Esophagus squamous epithelium (tissue), 5 donors: ENCODE measurements at places on chromosomes 7 and 10.

DNA sequence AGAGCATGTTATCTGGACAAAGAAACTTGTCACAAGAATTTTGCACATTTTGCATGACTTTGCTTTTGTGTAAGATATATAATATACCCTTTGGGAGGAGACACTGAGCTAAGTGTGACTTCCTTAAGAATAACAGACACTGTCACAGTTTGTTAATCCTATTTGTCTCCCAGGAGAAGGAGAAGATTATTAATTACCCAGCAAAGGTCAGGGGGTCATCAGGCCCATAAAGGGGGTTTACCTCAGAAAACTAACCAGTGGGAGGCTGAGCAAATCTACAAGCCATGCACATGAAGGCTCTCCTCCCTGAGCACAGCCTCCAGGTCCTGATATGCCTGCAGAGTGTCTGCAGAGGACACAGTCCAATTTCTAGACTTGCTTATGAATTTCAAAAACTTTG, 10.1 kb upstream of the MET start:
- H3K4me1 ChIP-seq: no peaks in the 10 kb centered on the region
- no peaks in the 10 kb centered on the region for H3K27me3 ChIP-seq
- H3K4me3 ChIP-seq: no peak overlapping the region
- no peak for DNase-seq
- no peaks in the 10 kb centered on the region for H3K36me3 ChIP-seq

DNA sequence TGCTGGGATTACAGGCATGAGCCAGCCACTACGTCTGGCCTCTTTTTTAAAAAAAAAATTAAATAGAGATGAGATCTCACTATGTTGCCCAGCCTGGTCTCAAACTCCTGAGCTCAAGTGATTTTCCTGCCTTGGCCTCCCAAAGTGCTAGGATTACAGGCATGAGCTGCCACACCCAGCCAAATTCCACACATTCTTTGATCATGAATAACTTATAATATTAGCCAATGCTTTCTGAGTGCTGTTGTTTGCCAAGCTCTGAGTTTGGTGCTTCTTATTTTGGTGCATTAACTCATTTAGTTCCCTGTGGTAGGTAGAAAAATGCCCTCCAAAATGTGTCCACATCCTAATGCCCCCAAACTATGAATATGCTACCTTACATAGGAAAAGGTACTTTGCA, 47.2 kb upstream of the MKI67 start:
- no peak overlapping the region for H3K27ac ChIP-seq
- no peak for DNase-seq
- H3K4me1 ChIP-seq: no peaks in the 10 kb centered on the region
- no peaks in the 10 kb centered on the region for H3K36me3 ChIP-seq

DNA sequence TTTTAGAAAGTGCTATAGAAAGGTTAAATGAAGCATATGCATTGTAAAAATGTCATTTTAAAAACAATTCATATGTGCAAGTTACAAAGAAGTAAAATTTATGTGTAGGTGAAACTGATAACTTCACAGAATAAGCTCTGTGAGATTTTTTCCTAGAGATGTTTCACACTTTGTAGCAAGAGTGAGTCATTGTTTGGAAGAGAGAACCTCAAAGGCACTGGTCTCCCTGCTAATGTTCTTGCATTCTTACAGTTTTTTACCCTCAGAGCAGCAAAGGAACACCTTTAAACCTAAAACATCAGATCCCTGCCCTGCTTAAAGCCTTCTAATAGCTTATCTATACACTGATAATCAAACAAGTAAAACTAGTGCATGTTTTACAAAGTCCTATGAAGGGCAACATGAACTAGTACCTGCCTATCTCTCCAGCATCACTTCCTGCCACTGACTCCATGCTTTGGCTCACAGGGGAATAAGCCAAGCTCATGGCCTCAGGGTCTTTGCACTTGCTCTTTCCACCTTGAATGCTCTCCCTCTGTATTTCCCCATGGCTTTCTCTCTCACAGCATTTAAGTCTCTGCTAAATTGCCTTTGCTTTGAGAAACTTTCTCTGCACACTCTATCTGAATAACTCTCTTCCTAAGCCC, 997.0 kb downstream of the GATA3 start:
- no peaks in the 10 kb centered on the region for H3K27me3 ChIP-seq
- H3K4me3 ChIP-seq: no peak overlapping the region
- H3K27ac ChIP-seq: no peak overlapping the region
- no peaks in the 10 kb centered on the region for H3K36me3 ChIP-seq

- no peaks in the 10 kb centered on the region for H3K4me1 ChIP-seq
- DNase-seq: no peak
- H3K36me3 ChIP-seq: no peaks in the 10 kb centered on the region
- H3K27me3 ChIP-seq: peaks cover 10% of the 10 kb centered on the region
These were observed 77.5 kb upstream of the GDF10 start for GRCh38 chr10:47222461-47222860.

- H3K27me3 ChIP-seq: no peaks in the 10 kb centered on the region
- H3K36me3 ChIP-seq: peaks cover 69% of the 10 kb centered on the region
- H3K27ac ChIP-seq: peak overlapping the region; percentile 82
- DNase-seq: no peak
- H3K4me3 ChIP-seq: no peak overlapping the region
These were observed 22.3 kb downstream of the MAP3K8 start for GRCh38 chr10:30456266-30456665.

- H3K27ac ChIP-seq: no peak overlapping the region
- peaks cover 4% of the 10 kb centered on the region for H3K27me3 ChIP-seq
- no peak for DNase-seq
- H3K4me3 ChIP-seq: no peak overlapping the region
These were observed 1288.5 kb downstream of the GATA3 start for GRCh38 chr10:9342885-9343570.

GRCh38 chr7:159142730-159143129, 1.9 kb downstream of the VIPR2 start:
- no peaks in the 10 kb centered on the region for H3K27me3 ChIP-seq
- no peak overlapping the region for H3K27ac ChIP-seq
- H3K36me3 ChIP-seq: no peaks in the 10 kb centered on the region
- H3K4me3 ChIP-seq: no peak overlapping the region

DNA sequence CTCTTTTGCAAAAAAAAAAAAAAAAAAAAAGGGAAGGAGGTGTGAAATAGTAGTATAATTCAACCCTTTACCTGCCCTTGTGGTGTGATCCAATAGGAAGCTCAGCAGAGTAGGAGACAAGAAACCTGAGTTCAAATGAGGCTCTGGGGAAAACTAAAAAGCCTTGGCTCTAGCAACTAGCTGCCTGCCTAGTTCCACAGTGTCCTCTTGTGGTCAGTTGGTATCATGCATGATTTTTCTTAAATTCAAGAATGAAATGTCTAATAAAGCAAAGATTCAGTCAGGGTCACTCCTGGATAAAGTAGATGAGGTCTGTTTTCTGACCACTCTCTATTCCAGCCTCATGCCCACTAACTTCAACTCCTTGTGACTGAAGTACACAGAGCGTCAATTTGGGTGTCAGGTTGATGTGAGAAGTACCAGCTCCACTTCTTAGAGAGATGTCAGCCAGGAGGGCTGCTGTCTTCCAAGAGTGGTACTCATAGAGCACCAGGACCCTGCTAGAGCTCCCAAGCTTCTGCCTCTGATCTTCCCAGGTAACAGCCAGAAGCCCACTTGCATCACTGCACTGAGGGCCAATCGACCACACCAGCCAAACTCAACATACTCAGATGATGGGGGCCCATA, 10.5 kb downstream of the LSM5 start:
- no peak for DNase-seq
- no peak overlapping the region for H3K4me3 ChIP-seq
- no peak overlapping the region for H3K27ac ChIP-seq

DNA sequence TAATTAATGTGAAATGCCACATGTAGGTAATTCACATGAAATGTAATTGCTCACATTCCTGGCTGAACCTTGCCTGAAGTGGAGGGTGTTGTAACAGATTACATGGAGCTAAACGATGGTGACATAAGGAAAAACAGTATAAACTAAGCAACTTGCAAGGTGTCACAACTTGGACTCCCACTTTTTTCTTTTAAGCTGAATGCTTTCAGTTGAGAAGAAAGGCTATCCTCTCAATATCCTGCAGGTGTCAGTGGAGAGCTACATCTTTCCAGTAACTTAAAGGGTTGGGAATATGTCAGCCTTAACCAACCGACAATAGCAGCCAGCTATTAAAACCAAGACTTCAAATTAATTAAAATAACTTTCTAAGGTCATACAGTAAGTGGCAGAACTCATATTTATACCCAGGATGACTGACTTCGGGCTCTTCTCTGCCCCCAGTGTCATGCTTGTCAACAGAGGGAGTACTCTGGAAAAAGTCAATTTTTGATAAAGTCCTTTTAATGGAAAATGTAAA, 33.7 kb downstream of the NRBF2 start:
- peaks cover 5% of the 10 kb centered on the region for H3K4me1 ChIP-seq
- no peak overlapping the region for H3K27ac ChIP-seq
- H3K27me3 ChIP-seq: no peaks in the 10 kb centered on the region
- H3K4me3 ChIP-seq: no peak overlapping the region
- no peak for DNase-seq
- peaks cover 72% of the 10 kb centered on the region for H3K36me3 ChIP-seq

- no peaks in the 10 kb centered on the region for H3K27me3 ChIP-seq
- no peak for DNase-seq
- no peak overlapping the region for H3K27ac ChIP-seq
- peaks cover 12% of the 10 kb centered on the region for H3K4me1 ChIP-seq
These were observed 109.8 kb upstream of the PTN start for GRCh38 chr7:137453356-137453755.

DNA sequence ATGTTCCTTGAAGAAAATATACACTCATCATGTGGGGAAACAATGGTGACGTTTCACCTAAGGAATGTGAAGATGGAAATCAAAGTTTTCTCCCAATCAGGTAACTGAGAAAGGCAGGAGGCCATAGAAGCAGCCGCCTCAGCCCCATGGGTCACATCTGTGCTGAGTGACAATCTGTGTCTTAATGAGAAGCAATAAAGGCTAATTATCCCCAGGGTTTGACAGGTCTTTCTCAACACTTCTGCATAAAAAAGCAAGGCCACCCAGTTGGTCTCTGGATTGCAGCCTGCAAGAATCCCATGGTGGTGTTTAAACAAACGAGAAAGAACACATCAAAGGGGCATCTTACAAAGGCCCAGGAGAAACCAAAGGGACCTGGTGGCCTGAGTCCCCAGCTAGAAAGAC, 91.1 kb upstream of the TNS3 start:
- no peak for DNase-seq
- H3K4me1 ChIP-seq: peaks cover 6% of the 10 kb centered on the region
- H3K36me3 ChIP-seq: no peaks in the 10 kb centered on the region
- H3K27ac ChIP-seq: no peak overlapping the region

- DNase-seq: no peak
- H3K4me3 ChIP-seq: no peak overlapping the region
- no peak overlapping the region for H3K27ac ChIP-seq
- no peaks in the 10 kb centered on the region for H3K27me3 ChIP-seq
These were observed 91.4 kb downstream of the PPP1R3C start for GRCh38 chr10:91541481-91541880.

GRCh38 chr7:44965937-44966730, 12.7 kb downstream of the MYO1G start:
- no peaks in the 10 kb centered on the region for H3K36me3 ChIP-seq
- no peak overlapping the region for H3K4me3 ChIP-seq
- H3K27ac ChIP-seq: no peak overlapping the region
- no peaks in the 10 kb centered on the region for H3K27me3 ChIP-seq
- H3K4me1 ChIP-seq: peaks cover 11% of the 10 kb centered on the region
- DNase-seq: no peak

GRCh38 chr7:70389531-70390151, 742.3 kb upstream of the GALNT17 start:
- H3K4me1 ChIP-seq: no peaks in the 10 kb centered on the region
- no peaks in the 10 kb centered on the region for H3K36me3 ChIP-seq
- no peak overlapping the region for H3K27ac ChIP-seq
- H3K4me3 ChIP-seq: no peak overlapping the region
